CD4-positive, alpha-beta T cell treated with Interleukin-21 for 1 hour (primary cell): ENCODE measurements at places on chromosomes 16 and 17.

GRCh38 chr17:82432017-82432416, 13.6 kb upstream of the OGFOD3 start:
- no peak for DNase-seq

- DNase-seq: no peak
These were observed 97.5 kb downstream of the OR1D5 start for GRCh38 chr17:2965621-2966595.

DNA sequence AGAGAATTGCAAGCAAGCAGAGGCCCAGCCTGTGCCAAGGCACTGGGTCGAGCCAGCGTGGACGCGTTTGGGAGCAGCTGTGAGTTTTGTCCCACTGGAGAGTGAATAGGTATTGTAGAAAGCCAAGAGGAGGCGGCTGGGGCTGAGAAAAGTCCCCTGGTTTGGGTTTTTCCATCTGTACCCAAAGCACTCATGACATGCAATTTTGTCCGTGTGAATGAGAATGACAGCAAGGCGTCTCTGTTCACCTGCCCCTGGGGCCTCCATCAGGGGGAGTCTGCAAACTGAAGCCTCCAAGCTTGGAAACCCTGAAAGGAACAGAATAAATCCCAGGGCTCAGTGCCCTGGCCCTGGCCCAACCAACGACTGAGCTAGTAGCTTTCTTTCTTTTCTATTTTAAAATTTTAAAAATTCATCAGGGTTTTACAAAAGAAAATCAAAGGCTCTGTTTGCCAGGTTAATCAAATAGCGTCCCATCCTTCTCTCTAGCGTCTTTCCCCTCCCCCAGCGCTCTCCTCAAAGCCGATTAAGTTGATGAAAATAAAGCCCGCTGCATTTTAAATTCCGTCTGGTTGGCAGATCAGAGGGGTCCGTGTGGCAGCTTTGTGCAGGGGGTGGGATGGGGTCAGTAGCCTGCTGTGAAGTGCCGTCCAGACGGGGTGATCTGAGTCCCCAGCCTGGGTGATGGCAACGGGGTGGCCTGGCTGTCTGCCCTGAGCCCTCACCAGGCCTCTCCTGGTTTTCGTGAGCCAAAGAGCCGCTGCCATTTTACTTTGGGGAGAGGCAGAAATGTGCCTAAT, 171.0 kb downstream of the KATNIP start:
- DNase-seq: no peak

DNA sequence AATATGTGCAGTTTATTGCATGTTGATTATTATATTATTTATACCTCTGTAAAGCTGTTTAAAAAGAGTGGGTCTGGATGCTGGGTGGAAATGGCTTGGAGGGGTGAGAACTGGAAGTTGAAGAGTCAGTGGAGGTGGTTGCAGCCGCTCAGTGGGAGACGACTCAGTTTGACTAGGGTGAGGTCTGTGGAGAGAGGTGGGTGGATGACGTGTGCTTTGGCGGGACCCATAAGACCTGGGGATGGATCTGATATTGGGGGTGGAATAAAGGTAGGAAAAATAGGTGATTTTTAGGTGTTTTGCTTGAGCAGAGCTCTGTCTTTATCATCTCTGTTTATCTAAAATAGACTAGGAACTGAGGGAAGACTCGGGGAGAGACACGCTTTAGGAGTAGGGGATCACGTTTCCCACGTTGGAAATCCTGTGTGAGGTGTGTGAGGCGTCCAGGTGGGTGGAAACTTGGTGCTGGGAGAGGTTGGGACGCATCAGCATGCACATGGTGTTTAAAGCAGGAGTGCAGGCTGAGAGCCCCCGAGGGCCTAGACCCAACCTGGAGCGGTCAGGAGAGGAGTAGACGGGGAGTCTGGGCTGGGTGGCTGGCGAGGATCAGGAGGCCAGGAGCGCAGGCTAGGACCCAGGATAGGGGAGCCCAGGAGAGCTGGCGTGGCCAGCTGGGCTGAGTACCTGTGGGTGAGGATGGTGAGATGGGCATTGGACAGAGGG, 17.2 kb downstream of the NT5M start:
- DNase-seq: no peak

DNA sequence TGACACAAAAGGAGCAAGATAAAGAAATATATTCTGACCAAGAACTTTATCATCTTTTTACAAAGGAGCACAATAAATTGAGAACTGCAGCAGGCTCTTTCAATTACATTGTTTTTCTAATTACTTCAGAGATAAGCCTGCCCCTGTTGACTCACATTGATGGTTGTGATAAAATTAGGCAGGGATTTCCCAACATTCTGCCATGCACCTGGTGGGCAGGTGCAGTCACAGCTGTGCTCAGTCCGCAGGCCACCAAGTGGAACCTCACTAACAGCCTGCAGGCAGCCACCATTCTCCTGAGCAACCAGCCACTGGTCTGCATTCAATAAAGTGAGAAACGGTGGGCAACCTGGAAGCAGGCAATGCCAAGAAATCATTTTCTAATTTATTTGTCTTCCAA, 5.1 kb downstream of the FANCA start:
- no peak for DNase-seq

- peak; percentile 67 for DNase-seq
These were observed 8.0 kb upstream of the UNK start for GRCh38 chr17:75776386-75777295.

DNA sequence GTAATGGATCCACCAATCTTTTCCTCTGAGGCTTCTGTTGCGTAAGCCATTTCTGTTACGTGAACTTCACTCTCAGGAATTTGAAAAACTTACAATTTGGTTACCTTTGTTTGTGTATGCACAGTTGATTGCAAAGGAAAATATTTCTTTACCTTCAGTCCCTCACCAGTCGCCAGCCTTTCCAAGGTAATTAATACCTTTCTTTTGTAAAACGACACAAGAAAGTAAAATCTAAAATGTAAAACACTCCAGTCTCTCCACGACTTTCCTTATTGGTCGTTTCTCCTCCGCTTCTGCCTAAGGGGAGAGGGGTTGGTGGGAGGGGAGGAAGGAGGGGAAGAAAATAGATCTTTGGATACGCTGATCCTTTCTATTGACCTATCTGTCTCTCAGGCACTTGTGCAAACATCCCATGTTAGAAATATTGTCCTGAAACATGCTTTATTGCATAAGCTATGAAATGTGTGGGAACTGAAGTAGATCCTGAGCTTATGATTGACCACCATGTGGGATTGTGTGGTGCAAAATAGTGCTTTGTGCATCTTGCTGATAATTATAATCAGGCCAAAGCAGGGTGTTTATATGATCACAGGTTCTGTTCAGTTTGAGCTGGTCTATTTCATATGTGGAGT, 32.4 kb upstream of the EFCAB13 start:
- DNase-seq: no peak

- DNase-seq: no peak
These were observed 57.4 kb upstream of the TEKT3 start for GRCh38 chr17:15398736-15399331.

GRCh38 chr17:29929006-29929532, 959 bp downstream of the SSH2 start:
- peak; percentile 6 for DNase-seq

DNA sequence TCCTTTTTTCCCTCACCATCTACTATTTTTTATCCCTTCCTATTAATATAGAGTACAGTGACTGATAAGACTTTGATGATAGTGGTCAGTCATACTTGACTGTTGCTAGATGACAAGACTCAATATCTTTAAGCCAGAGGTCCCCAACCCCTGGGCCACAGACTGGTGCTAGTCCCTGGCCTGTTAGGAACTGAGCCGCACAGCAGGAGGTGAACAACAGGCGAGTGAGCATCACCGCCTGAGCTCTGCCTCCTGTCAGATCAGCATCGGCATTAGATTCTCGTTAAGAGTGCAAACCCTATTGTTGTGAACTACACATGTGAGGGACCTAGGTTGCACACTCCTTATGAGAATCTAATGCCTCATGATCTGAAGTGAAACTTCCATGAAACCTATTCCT, 341.3 kb downstream of the BCAS3 start:
- DNase-seq: no peak

DNA sequence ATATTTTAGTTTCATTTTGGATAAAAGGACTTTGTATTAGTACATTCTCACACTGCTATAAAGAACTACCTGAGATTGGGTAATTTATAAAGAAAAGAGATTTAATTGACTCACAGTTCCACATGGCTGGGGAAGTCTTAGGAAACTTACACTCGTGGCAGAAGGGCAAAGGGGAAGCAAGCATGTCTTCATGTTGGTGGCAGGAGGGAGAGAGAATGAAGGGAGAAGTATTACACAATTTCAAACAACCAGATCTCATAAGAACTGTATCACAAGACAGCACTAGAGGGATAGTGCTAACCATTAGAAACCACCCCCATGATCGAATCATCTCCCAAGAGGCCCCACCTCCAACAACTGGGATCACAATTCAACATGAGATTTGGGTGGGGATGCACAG, 142.9 kb downstream of the USP31 start:
- DNase-seq: no peak

DNA sequence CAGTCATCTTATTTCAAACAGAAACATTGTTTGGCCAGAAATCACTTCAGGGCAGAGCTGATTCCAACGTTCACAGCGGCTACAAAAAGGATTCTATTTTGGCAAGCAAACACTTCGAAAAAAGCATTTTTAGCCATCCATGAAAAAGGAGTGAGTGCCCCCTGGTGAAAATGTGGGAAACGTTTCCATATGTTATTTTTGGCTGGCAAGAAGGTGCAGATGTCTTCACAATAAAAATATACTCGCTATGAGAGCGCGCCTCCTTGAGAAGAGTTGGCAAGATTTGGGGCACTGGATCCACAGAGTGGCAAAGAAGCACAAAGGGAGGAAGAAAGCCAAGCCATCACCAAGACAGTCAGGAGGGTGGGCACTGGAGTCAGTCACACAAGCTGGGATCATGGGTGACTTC, 191.1 kb downstream of the CHD9NB start:
- no peak for DNase-seq

GRCh38 chr16:30846649-30847402, 47.1 kb downstream of the BCL7C start:
- no peak for DNase-seq

DNA sequence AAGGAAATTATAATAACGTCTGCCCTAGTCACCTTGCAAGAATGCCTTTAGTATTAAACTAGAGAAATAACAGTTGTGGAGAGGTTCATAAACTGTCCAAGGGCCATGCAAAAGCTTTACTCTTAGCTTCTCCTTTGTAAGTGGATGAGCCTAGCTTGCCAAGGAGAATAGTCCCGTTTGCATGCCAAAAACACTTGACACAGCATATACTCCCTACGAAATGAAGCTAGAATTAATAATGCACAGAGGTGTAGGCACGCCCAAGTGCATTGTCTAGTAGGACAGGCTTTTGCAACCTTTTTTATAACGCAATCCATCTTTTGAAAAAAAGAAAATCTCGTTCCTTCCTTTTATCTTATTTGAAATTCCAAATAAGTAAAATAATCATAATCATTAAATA, 12.8 kb upstream of the CDRT4 start:
- no peak for DNase-seq

- no peak for DNase-seq
These were observed 5.1 kb downstream of the RHBDF1 start for GRCh38 chr16:67183-67791.

GRCh38 chr17:63399316-63399715, 46.8 kb downstream of the CYB561 start:
- no peak for DNase-seq

GRCh38 chr17:19003543-19004420, 782 bp downstream of the FAM83G start:
- no peak for DNase-seq

DNA sequence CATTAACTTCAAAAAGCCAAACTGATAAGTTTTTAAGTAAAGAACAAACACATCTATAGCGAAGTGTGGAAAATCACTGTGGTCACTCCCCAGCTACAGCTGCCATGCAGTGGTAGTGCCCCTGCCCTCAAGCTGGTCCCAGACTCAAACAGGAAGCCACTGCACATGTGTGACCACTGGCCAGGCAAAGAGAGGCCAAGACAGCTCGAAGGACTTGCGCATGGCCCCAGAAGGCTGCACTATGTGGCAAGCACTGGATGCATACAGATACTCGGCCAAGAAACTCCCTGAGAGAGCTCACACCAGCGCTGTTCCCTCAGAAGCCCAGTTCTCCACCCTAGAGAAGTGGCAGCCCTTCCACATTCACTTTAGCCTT, 82.4 kb downstream of the ANKRD11 start:
- DNase-seq: no peak

DNA sequence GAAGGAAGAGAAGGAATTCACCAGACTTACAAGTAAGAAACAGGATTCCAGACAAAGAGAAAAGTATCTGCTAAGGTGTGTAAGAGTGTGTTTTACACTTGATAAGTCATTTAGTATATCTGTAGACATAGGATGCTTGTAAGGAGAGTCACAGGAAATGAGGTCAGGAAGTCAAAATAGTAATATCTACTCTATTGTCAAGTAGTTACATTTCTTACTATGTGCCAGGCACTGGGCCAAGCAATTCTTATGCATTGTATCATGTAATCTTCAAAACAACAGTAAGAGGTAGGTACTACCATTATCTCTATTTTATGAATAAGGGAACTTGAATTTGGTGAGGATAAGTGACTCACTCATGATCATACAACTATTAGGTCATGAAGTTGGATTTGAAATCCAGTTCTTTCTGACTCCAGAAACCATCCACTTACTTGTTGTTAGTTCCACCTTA, 129.1 kb downstream of the SNX11 start:
- DNase-seq: no peak

DNA sequence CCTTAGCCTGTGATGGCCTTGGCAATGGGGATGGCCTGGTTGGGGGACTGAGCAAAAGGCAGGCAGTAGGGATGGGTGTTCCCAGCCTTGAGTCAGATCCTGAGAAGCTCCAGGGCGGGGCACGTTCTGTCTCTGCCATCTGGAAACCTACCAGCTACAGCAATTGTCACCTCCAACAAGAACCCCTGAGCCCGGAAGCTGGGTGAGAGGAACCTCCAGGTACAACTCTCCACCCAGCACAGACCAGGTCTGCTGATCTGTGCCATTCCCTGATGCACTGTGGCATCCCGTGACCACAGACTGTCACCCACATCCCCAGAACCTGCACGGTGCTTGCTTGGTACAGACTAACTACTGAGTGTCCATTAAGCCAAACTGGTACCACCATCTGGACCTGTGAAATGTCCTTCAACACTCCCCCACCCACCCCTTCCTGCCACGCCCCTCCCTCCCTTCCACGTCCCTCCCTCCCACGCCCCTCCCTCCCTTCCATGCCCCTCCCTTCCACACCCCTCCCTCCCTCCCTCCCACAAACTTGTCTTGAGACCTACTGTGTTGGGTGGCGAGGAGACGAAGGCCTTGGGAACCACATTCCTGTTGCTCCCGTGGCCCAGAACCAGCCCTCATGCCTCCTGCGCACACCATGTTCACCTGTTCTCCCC, 16.6 kb downstream of the MYO15B start:
- DNase-seq: no peak

- no peak for DNase-seq
These were observed 64.3 kb downstream of the PIGL start for GRCh38 chr17:16281351-16281750.

- no peak for DNase-seq
These were observed 5.8 kb downstream of the IRX3 start for GRCh38 chr16:54280751-54281150.

- DNase-seq: no peak
These were observed 14.7 kb downstream of the PEMT start for GRCh38 chr17:17576772-17577234.
